ENCODE measurements at places on chromosomes 2 and 18. TPM values are rescaled to one million over a fixed set of nuclear protein-coding genes. Genes with fewer than 3 reads are reported as not detected.

DNA sequence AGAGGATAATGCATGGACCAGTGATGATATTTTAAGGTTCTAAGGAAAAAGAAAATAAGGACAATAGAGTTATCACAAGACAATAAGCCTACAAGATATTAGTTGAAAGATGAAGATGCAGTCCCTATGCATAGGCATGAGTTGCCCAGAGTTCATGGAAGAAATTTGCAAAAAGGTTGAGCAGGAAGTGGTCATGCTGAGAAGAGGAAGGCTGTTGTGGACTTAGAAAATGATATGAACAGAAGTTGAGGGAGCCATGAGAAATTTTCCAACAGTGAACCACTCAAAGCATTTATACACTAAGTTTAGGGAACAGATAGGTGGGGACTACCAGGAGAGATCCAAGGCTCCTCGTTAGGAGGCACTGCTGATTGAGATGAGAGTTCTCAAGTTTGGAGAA is 3.5 kb downstream of the OSBPL6 start:
- no peak for DNase-seq

- no peak for DNase-seq
Observed at GRCh38 chr2:12421046-12421445, 295.7 kb upstream of the TRIB2 start.

- no peak for DNase-seq
Observed at GRCh38 chr2:62475172-62476011, 30.6 kb downstream of the TMEM17 start.

- no peak for DNase-seq
Observed at GRCh38 chr2:65024149-65024829, 31.9 kb upstream of the CEP68 start.

The FAP gene
- total RNA-seq, result not detected

The IL1B gene
- total RNA-seq, result 0.33 TPM

The SP140 gene
- total RNA-seq, result 241 TPM
